ENCODE measurements at places on chromosomes 11 and 22.
A peak's percentile ranks its signal among the peaks of the same experiment; 100 is the strongest.

DNA sequence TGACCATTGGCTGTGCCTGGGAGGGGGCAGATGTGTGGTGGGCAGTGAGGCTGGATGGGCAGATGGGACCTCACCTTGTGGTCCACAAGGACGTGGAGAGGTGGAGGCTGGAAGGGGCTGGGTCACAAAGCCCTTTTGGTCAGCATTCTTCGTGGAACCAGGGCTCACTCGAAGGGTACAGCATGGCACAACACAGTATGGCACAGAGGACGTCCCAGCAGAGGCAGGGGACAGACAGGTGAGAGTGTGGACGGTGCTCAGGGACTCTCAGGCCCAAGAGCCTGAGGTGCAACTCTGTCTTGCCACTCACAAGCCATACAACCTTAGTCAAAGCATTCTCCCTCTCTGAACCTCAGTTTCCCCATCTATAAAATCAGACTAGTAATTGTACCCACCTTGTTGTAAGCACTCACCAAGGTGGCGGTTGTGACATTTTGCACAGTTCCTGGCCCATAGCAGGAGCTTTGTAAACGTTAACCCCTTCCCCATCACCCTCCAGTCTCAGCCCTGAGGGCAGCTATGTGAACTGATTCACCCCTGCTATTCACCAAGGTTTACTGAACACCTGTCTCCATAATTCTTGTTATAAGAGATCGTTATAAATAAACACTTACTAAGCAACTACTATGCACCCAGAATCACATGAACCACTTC is 11.6 kb upstream of the TSKU start:
- no peak for ATAC-seq

DNA sequence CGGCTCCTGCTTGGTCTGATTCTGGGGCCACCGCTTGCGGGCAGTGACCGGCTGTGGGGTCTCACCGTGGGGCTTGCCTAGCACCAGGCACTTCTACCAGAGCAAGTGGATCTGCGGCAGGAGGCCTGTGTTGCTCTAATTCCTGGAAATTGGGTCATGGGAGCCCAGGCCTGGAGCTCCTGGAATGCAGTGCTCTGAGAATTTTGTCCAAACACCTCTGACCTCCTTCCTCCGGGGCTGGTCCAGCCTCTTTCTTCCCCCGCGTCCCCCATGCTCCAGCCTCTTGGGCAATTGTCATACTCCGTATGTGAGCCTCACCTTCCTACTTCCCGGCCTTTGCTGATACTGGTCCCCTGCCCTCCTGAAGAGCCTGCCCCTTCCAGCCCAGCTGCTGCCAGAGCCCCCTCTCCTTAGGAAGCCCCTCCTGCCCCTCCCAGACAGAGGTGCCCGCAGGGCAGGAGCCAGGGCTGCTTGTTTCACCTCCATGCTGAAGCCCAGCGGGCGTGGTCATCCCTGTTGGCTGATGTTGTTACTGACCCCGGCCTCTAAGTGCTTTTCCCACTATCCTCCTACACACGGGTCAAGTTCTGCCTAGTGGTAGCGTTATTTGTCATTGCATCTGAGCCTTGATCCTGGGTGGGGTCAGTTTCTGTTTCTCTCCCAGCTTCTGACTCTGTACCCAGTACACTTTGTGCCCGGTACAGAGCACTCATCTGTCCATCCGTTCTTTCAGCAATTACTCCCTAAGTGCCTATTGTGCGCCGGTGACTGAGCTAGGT is 9.6 kb downstream of the MGAT3 start:
- ATAC-seq: no peak

- ATAC-seq: no peak
Measured at GRCh38 chr22:45026511-45026910, 16.7 kb upstream of the PHF21B start.

GRCh38 chr22:44192098-44192815 is 11.5 kb downstream of the PARVG start:
- ATAC-seq: peak; percentile 79

GRCh38 chr11:68994894-68995285 is 14.1 kb upstream of the MRGPRD start:
- no peak for ATAC-seq

DNA sequence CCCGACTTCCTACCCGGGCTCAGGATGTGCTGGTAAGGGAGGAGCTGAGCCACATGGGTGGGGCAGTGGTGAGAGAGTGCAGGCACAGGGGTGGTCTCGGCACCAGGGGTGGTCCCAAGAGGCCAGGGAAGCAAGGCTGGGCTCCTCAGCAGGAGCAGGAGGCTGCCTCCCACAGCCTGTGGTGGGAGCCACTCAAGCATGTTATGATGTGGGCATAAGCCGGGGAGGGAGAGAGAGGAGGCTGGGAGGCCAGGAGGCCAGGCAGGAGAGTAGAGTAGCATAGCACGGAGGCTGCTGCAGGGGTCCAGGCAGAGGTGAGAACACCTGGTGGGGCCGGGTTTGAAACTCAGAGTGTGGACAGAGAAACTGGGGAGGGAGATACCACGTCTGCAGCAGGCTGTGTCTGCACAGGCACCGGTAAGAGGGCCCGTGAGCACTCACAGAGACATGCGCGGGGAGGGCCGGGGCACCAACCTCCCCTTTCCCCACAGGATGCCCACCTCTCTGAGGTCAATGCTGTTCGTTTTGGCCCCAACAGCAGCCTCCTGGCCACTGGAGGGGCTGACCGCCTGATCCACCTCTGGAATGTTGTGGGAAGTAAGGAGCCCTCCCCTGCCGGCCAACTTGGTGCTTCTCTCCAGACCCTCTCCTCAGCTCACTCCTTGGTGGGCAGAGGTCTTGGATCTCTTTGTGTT is 10.7 kb downstream of the ATG16L2 start:
- ATAC-seq: no peak

DNA sequence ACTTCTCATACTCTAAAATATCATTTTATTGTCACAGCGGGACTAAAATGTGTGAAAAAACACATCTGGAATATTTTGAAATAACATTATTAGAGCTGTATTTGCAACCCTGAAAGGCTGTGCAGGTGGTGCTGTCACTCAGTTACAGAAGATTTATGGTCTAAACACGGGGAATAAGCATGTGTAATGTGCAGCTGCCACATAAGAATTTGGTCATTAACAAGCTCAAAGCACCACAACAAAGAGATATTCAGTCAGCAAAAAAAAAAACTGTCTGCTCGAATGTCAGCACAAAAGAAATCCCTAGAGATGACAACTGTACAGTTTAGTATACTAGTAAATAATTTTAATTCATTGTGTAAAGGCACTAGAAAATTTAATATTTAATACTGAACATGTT is 31.3 kb downstream of the TMEM123 start:
- peak; percentile 70 for ATAC-seq

- ATAC-seq: no peak
Measured at GRCh38 chr22:30268331-30268730, 1.7 kb upstream of the OSM start.

DNA sequence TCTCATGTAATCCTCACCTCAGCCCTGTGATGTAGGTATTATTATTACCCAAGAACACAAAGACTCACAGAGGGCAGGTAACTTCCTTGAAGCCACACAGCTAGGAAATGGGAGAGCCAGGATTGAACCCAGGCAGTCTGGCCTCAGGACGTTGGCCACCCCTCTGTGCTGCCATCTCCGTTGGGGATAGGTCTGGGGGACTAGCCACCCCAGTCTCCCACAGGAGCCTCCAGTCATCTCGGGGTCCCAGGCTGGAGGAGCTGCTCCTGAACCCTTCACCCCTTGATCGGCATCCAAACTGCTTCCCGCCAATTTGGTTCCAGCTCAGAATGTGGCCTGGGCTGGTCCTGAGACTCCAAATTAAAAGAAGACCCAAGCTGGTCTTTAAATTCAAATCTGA is 10.4 kb upstream of the TCF20 start:
- ATAC-seq: no peak

All from motor neuron (in vitro differentiated cells).